Activated CD8-positive, alpha-beta memory T cell treated with anti-CD3 and anti-CD28 coated beads for 1 hour (primary cell): ENCODE measurements at places on chromosomes 4 and X.
A peak's percentile ranks its signal among the peaks of the same experiment; 100 is the strongest.

DNA sequence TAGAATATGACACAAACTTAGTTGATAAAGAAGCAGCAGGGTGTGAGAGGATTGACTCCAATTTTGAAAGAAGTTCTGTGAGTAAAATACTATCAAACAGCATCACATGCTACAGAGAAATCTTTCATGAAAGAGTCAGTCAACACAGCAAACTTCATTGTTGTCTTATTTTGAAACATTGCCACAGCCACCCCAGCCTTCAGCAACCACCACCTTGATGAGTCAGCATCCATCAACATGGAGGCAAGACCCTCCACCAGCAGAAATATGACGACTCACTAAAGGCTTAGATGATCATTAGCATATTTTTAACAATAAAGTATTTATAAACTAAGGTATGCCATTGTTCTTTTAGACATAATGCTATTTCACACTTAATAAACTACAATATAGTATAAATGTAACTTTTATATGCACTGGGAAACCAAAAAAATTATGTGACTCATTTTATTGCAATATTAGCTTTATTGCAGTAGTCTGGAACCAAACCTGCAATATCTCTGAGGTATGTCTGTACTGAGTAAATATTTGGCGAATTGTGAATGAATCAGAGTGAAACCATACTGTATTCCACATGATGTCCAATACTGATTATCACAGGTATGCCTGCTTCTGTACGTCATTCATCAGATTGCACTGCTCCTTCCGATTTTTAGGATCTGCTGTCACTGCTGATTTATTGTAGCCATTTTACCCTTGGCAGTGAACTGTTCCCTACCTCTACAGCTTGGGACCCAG is 11.6 kb downstream of the FRMPD4 start:
- DNase-seq: no peak

- DNase-seq: no peak
Observed at GRCh38 chrX:155218777-155219176, 2.5 kb downstream of the VBP1 start.

- DNase-seq: no peak
Observed at GRCh38 chr4:105128208-105128607, 18.5 kb upstream of the TET2 start.

GRCh38 chr4:53477038-53477565 is 99.7 kb downstream of the FIP1L1 start:
- DNase-seq: no peak

GRCh38 chrX:6292599-6292998 is 63.9 kb upstream of the NLGN4X start:
- DNase-seq: no peak

DNA sequence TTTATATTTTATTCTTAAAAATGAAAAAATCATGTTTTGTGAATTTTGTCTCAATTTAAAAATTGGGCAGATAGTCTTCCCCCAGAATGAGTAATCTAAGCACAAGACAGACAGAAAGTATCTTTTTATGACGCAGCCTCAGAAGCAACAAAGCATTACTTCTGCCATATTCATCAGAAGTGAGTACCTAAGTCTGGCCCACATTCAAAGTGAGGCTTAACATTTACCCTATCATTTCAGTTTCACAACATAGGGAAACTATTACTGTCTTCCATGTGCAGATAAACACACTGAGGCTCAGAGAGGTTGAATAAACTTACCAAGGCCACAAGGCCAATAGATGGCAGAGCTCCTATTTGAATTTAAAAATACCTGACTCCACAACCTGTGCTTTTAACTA is 4.4 kb upstream of the PRDX4 start:
- no peak for DNase-seq

GRCh38 chr4:78553529-78554060 is 2.0 kb downstream of the ANXA3 start:
- no peak for DNase-seq

DNA sequence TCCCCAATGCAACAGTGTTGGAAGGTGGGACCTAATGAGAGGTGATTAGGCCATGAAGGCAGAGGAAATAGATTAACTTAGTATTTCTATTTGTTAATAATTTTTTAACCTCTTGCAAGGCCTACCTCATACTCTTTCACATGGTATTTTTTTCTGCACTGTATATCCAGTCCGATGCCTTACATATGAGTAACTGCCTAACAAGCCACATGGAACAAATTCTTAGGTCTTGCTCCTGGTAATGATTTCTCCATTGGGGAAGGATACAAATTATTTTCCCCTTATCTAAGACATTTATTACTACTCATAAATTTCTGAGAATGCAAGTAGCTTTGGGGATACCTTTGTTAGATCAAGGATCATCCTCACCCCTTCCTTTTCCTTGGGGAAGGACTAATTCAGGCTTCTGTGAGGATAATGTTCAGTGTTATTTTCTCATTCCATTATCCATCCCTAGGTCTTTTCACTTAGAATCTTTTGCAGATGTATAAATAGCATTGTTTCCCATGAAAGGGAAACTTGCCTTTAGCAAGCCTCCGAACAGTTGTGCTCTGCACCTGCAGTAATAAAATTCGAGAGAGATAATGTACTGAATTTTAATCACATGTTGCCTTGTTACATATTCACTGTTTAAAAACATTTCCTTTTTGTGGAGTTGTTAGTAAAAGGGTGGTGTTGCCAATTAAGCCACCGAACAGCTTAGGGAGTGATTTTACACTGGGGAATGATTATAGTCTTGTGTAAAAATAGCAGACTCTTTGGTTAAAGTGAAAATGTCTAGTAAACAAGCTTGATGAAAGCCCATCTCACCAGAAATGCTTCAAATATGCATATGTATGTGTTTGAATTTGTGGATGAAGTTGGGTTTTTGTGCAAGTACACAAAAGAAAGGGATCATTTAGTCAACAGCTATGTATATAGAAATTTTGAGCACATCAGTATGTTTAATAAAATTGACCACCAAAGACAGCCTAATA is 89.9 kb downstream of the CFAP299 start:
- no peak for DNase-seq

DNA sequence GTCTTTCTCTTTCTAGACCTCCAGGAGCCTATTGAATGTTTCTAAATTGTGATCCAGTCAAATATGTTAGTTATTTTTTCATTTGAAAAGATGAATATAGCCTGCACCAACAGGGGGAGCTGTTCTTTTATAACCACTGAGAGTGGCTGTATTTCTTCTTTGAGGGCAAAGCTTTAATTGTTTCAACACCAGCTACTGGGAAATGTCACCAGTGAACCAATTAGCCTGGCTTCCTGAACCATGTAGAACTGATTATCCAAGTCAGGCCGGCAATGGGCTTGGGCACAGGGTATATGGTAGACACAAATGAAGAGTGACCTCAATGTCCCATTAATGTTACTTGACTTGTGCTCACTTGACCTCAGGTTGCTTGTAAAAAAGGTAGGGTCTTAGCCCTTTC is 4.8 kb upstream of the DAPP1 start:
- peak; percentile 4 for DNase-seq

DNA sequence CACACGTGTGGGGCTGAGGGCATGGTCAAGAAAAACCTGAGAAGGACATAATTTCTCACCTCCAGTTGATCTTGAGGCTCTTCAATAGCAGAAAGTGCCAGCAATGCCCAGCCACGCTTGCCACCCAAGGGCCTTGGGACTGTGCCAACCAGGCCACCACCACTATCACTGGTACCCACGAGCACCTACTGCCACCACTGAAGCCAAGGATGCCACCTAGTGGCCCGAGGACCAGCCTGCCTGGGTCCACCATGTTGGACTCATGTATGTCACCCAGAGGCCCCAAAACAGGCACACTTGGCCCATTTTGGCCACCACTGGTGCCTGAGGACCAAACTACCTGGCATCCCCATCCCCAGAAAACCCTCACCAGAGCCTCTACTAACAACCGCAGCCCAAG is 191.8 kb downstream of the ADAM29 start:
- no peak for DNase-seq

DNA sequence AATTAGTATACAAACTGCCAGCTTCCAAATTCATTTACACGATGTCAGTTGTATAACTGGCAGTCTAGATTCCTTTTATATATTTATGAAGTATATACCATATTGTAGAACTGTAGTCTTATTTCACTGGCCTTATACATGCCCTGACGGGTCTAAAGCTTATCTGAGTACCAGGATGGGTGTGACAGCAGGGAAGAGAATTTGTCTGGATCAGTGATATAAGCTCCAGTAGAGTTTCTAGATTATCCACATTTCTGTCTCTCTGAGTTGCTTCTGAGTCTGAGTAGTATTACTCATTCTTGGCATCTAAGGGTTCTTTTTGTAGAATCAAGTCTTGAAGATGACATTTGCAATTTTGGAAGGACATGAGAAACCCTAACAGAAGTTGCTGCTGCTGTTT is 101.3 kb downstream of the RPA4 start:
- DNase-seq: no peak

DNA sequence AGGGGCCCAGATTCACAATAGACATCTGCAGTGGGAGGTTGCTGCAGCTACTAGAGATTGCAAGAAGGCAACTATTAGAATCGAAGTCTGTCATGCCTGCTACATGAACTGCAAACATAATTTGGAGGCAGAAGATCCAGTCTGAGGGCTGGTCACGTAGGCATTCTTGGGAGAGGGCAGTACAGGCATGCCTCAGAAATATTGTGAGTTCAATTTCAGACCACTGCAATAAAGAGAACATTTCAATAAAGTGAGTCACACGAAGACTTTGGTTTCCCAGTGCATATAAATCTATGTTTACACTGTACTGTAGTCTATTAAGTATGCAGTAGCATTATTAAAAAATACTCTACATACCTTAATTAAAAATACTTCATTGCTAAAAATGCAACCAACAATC is 585.8 kb upstream of the FAT1 start:
- no peak for DNase-seq

GRCh38 chr4:150047546-150047945 is 30.7 kb upstream of the DCLK2 start:
- DNase-seq: no peak

DNA sequence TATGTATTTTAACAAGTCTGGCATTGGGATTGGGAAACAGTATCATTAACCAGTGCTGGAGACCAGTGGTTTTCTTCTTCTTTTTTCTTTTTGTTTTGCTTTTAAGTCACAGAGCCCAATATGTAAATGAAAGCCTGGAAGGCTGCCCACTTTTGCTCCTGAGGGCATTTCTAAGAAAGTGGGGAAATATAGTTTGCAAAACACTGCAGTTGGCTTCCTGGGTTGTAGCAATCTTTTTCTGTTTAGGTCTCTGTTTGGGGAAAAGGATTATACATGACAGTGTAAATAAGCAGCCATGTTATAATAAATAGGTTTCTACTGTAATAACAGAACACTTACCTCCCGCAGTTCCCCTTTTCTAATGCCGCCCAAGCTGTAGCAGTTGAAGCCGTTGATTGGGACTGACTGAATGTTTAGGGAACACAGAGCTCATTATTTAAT is 105.5 kb downstream of the TMEM164 start:
- DNase-seq: no peak

DNA sequence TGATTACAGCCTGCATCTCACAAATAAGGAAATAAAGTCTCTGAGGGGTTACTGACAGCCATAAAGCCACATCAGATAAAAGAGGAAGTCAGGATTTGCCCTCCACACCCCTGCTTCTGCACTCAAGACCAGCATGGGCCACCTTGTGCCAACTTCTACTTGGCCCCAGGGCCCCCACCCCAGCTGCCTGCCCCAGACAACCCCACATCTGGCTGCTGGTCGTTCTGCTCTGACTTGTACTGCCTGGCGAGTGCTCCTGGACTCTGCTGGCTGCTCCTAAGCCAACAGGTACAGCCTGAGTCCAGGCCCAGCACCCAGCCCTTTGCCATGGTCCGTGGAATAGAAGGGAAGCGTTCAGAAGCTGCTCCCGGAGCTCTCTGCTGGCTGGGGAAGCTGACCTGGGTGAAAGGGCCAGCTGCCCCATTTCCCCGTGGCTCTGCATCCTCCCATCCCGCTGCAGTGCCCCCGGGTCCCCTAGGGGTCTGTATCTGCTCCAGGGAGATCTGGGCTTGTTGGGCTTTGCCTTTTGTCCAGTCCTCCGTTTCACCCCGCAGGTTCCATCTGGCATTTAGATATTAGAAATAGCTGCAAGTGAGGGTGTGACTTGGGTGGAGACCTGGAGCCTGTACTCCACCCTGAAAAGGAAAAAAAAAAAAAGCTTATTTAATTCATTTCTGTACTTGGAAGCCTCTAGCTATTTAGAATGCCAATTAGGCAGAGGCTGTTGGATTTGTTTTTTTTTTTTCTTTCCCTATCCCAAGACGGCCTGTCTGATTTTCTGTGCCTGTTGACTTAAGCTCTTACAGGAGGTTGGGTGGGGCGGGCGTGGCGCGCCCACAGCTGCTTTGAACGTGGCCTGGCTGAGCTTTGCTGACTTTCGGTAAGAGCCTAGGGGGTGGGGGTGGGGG is 194.7 kb downstream of the PTTG2 start:
- no peak for DNase-seq

- no peak for DNase-seq
Observed at GRCh38 chr4:140408974-140409373, 18.5 kb downstream of the CLGN start.

DNA sequence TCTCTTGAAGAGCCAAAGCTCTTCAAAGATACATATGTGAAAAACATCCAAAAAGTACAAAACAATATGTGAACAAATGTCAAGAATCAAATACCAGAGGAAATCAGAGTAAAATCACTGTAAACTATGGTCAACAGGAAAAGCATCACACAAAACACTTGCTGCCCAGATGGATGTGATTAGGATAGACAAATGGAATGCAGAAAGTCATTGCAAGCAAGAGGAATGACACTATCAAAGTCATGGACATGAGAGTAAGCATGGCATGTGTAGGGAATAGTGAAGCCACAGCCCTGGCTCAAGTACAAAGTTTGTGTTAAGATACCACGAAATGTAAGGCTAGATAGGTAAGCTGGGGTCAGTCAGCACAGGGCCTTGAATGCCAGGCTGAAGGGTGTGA is 37.7 kb downstream of the CLDN2 start:
- DNase-seq: no peak
